ENCODE measurements at places on chromosomes 16 and 17.

DNA sequence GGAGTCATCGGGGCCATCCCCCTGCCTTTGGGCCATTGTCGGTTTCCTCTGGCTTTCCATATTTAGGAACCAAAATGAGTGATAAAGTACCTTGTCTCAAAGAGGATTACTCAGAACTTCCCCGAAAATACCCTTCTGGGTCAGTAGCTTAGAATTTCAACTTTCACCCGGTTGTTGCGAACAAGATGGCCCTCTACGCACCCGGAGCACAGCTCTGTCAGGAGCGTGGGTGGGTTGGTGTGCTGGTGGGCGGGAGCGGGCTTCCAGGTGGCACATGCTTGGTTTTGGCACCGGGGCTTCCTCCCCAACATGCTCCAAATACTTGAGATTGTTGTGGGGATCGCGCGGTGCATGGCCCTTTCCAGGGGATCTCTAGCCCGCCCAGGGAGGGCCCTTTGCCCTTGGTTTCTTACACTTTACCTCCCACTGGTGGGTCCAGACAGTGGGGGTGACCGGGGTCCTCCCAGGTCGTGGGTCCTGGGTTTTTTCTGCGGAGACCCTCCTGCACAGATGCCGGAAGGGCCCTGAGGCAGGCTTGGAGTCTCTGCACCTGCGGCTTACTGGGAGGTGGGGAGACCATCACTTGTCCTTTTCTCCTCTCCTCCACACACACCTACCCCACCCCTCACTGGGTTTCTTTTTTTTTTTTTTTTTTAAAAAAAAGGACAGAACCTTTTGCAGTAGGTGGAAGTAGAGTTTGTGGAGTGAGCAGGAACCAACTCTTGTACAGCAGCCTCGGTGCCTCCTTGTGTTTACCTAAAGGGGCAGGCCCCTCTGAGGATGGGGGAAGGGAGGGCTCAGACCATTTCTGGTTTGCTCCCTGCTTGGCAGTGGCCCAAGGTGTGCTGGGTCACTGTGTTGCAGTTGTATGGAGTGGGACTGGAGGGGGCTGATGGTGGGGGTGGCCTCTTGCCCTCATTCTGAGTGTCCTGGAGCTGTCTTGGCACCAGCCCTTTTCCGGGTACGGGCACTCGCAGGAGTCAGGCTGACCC lies 142.1 kb downstream of the SEC14L1 start:
- peak; percentile 46 for DNase-seq

DNA sequence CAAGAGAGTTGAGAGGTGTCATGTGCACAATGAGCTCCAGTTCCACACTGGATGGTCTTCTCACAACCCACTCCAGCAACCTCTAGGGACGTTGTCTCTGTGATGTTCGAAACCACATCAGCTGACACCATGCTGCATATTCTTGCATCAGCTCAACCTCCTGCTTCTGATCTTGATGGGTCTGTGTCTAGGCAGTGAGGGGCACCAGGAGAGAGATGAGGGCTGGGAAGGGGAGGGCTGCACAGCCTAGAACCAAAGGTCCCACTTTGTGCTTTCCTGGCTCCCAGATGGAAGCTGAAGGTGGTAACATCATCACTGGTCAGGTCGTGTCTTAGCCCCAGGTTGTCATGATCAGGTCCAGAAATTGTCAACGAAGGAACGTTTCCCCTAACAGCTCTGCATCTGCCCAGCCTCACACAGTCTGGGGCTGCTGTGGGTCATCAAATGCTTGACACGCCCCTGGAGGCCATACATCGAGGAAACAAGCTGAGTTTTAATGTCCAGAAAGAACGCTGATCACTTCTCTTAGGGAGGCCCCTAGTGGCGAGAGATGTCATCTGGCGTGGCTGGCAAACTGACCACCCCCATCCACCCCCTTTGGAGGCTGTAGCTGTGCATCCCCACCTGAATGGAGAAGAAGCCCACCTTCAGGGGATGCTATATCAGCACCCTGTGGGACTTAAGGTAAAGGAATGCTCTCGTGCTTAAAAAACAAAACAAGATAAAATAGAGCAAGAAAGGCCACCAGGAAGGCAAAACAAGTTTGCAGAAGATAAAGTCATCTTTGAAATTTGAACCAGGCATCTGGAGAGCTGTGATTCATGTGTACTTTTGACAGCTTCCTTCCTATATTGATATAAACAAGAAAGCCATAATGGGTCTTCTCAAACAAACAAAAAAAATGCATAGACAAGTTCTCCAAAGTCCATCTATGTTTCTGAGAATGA lies 58.3 kb downstream of the WIPI1 start:
- DNase-seq, result peak; percentile 86

GRCh38 chr16:59342669-59343068 lies 608.6 kb upstream of the GOT2 start:
- DNase-seq, result no peak

- no peak for DNase-seq
These were observed 18.5 kb upstream of the ARL4D start for GRCh38 chr17:43380307-43380706.

DNA sequence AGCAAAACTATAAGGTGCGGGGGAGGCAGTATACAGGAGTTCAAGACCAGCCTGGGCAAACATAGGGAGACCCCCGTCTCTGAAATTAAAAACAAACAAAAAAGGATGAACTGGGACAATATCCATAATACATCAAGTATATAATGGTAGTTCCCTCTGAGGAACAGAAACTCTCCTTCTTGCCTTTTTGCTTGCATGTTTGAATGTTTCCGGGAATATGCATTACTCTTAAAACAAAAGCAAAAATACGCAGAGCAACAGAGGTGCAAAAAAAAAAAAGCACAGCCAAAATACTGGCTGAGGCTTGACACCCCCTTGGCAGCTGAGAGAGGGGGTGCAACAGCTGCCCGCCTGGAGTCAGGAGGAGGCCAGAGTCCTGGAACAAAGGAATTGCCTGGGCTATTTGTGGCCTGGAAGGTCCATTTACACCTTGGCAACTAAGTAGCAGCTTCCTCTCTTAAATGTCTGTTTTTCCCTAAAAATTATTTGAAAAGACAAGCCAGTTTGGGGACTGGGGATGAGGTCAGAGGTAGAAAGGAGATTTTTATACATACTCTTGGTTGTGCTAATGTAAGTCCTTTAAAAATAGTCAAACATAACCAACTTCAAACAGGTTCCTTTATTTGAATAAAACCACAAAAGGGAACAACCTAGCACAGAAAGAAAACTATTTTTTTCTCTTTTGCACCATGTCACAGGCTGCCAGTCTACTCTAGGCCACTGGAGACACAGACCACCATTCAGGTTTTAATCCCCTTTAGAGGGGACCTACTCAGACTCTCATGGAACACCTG lies 19.5 kb downstream of the USP7 start:
- no peak for DNase-seq

- peak; percentile 75 for DNase-seq
These were observed 6.7 kb upstream of the TOB1 start for GRCh38 chr17:50872710-50873424.

DNA sequence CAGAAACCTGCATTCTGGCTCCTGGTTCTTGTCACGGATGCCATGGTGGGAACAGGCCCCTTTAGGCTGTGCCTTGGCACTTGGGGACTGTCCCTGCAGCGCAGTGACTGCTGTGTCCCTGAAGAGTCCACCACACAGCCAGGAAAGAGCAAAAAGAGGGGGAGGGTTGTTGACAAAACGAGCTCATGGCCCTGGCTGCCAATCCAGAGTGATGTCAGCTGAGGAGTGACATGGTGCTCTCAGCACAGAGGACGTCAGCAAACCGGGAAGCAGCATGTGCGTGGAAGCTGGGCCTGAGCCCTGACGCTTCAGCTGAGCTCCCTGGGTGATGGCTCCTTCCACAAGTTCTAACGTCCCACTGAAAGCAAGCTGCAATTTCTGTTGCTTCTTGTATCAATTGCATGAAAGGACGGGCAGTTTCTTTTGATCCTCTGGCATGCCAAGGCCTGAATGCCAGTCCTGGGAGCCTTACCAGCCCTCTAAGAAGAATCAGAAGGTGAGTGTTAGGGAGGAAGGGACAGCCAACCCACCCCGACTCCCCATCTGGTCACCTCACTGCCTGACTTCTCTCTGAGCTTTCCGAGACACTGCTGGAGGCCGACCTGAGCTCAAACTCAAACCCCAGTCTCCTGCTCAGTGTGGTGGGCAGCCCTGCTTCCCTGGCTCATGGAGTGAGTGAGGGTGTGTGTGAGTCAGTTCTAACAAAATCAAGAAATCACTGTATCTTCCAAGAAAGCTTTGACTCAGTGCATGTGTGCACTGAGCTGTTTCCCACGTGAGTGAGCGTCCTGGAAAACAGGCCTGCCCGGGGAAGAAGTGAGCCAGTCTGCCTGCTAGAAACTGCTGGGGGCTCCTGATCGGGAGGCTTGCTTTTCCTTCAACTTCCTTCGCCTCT lies 14.7 kb upstream of the WNT3 start:
- DNase-seq, result peak; percentile 46

DNA sequence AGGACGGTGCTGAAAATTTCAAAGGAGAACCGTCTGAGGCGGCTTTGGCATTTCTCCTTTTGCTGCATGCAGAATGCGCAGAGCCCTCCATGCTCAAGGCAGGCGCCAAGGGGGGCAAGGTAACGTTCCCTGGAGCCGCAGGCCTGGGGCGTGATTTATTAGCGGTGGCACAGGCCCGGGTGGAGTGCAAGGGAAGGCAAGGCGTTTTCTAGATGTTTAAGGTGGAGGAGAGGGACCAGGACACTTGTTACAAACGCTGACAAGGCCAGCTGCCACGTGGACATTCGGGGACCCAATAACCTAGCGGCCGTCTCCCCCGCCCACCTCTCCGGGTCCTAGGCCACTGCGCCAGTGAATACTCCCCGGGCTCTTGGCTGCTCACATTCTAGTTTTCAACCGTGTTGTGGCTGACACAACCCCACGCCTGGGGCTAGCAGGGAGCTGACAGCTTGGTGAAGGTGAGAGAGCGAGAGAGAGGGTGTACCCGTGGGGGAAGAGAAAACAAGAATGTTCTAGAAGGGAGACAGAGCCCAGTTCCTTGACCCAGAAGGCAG lies 250.1 kb downstream of the C16orf95 start:
- no peak for DNase-seq

GRCh38 chr17:80328634-80329380 lies 68.2 kb downstream of the RNF213 start:
- no peak for DNase-seq

- no peak for DNase-seq
These were observed 420.4 kb downstream of the GRIN2A start for GRCh38 chr16:9761870-9762269.

GRCh38 chr17:78957128-78957527 lies 22.6 kb downstream of the LGALS3BP start:
- DNase-seq, result peak; percentile 57

DNA sequence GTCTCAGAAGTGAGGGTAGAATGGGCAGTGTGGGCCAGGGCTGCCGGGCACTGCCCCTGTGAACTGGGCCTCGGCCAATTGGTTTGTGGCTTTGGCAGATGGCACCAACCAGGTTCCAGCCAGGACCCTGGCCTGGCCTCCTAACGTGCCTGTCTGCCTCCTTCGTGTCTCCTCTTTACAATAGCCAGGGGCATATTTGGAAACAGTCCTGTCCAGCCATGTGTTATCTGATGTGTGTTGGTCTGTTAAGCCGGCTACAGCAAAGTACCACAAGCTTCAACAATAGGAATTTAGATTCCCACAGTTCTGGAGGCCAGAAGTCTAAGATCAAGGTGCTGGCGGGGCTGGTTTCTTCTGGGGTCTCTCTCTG lies 14.6 kb downstream of the CRISPLD2 start:
- DNase-seq, result peak; percentile 61

- peak; percentile 72 for DNase-seq
These were observed 16.6 kb downstream of the COL1A1 start for GRCh38 chr17:50184611-50185398.

- DNase-seq, result peak; percentile 67
These were observed 247.0 kb upstream of the CIBAR2 start for GRCh38 chr16:85359147-85359822.

DNA sequence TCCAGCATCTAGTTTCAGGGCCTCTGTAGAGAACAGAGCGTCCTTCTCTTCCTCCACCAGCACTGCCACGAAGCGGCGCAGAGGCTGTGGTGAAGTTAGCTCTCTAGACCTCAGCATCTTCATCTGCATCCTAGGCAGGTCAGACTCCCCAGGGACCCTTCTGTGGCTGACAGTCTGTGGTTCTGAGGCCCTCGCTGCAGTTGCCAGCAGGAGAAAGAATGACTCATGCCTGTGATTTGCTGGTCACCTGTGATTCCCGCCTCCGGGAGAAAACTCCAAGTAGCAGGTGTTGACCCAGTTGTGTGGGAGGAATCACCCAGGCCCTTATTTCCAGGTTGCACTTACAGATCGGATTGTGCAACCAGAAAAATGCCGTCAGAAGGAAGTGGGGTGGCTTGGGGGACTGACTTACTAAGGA lies 117.3 kb upstream of the CACNG5 start:
- no peak for DNase-seq

DNA sequence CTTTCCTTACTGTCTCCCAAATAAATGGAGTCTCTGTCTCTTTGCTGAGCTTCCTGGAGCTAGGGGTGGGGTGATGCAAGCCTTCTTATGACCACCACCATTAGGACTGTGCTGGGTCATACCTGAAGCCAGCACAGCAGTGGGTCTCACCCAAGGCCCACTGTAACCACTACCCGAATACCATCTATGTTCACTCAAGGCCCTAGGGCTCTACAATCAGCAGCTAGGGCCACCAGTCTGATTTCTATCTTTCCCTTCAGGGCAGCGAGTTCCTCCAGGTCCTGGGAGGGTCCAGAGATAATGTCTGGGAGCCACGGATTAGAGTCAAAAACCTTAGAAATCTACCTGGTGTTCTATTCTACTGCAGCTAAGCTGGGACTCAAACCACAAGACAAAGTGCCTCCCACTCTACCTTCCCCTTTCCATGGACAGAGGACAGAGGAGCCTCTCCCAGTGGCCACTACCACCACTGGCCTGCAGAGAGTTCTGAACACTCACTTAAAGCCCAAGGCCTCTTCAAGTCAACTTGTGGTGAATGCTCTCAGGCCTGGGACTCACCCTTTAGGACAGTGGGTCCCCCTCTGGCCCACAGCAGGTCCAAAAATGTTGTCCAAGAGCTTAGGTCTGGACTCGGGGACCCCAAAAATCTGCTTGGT lies 10.9 kb upstream of the TMEM219 start:
- DNase-seq, result no peak

GRCh38 chr16:53711390-53711789 lies 7.4 kb downstream of the FTO start:
- peak; percentile 13 for DNase-seq
